ENCODE measurements at places on chromosomes 1 and 21. TPM values are rescaled to one million over a fixed set of nuclear protein-coding genes. Genes with fewer than 3 reads are reported as not detected.

The TAS1R1 gene
- not detected for total RNA-seq

The LEPR gene
- total RNA-seq, result 10.5 TPM

The LINGO4 gene
- total RNA-seq, result not detected

The PBXIP1 gene
- 51.1 TPM for total RNA-seq

The SLC35F3 gene
- total RNA-seq, result 0.99 TPM

The SLAMF9 gene
- total RNA-seq, result 0.99 TPM

DNA sequence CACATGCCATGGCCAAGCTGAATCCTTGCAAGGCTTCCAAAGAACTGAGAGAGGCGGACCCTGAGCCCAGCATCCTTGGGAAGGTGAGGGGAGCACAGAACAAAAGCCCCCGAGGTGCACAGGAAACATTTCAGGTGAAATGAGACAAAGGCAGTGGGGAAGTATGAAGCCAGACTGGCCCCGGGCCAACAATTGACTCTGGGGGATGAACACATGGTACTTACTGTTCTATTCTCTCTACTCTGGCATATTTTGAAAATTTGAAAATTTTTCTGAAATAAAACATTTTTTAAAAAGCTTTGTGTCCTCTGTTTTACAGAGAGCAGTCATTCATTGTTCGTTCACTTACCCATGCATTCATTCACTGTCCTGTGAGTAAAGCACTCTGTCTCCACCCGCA, 77.7 kb downstream of the GRIK3 start:
- DNase-seq, result no peak

- no peak for DNase-seq
These were observed 79.3 kb downstream of the RPS6KA1 start for GRCh38 chr1:26608895-26609294.

- DNase-seq, result no peak
These were observed 26.1 kb downstream of the NR5A2 start for GRCh38 chr1:200053646-200054045.

DNA sequence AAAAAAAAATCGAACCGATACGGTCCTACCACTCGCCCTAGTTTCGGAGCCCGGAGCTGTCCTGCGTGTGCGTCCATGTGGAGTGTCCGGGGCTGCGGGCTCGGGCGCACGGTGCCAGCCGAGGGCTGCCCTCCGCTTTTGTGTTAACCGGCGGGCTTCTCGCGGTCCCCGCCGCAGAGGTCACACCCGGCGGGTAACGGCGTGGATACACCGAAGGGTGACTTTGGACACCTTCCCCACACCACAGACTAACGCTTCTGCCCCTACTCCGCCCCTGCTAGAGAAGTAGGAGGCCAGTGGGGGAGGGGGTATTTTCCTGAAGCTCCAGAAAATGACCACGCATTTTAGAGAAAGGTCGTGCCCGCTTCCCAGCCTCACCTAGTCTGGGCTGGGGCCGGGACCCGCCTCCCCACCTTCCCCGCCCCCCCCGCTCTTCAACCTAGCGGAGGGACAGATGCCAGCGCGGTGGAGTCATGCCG, 609 bp upstream of the ATF3 start:
- no peak for DNase-seq

DNA sequence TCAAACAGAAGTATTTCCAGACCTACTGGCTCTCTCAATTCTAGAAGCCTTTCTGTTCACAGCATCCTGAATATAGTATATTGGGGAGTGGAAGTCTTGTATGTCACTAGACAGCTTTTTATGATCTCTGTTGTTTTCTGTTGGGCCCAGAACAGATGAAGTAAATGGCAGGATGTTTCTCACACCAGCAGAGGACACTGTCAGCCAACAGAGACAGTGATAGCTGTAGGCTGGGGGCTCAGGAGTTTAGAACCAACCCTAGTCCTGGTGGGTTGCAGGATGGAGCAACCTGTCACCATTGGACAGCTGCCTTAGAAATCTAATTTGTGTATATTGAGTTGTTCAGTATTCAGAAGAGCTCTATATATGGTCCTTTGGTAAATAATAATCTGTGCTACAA, 16.9 kb downstream of the AGO1 start:
- no peak for DNase-seq

DNA sequence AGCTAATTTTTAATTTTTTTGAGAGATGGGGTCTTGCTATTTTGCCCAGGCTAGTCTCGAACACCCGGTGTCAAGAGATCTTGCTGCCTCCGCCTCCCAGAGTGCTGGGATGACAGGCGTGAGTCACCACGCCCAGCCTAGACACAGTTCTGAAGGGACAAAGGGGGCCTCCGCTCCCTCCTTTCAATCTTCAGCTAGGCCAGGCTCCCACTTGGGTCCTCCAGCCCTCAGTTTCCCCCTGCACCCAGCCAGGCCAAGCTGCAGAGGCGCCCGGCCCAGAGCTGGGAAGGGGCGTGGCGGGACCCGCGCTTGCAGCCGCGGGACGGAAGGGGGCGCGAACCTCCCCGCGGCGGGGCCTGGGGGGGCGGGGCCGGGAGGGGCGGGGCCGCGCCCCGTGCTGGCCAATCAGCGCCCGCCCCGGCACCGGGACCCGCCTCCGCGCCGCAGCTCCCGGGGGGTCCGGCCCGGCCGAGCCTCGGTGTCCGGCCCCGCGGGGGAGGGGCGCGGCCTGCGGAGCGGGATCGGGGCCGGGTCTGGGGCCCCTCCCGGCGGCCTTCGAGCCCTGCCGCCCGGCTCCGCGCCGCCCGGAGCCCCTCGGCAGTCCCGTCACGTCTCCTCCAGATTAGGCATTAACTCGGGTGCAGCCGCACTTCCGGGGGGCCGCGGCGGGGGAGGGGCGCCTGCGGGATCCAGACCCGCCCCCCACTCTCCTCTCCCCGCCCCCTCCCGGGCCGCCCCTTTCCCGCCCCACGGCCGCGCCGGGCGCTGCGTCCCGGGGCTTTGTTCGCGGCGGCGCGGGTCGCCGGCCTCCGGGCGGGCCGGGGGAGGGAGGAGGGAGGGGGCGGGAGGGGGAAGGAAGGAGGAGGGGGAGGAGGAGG, 559 bp upstream of the AGRN start:
- no peak for DNase-seq

DNA sequence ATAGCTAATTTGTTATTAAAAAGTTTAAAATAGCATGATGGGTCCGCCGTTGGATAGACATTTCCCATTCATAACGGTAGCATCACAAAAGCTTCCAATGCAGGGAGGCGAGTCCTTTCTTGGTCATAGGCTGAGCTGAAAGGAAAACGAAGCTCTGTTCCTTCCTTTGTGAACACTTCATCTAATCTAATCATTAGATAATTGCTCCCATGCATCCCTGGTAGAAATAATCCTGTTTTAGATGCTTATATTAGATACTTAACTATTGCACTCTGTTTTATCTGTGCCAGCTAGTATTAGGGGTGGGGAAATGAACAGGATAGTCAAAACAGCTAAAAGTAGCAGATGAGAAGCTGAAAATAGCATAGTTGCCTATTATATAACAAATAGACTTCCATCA, 215.0 kb downstream of the SLC35F3 start:
- no peak for DNase-seq

DNA sequence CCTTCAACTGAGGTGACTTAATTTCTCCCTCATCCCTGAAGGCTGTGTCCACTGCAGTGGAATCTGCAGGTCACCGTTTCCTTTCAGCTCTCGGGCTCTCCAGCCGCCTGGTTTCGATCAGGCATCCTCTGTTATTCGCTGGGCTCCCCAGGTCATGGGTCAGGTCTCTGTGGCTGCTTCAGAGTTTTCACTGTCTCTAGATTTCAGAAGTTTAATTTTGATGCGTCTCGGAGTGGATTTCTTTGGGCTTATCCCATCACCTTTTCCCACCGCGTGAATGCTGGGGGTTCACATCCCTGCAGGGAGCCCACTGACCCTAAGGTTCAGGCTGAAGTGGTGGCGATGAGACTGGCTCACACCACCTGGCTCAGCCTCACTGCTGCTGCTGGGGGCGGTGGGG, 3.3 kb downstream of the ACTRT2 start:
- DNase-seq, result no peak

DNA sequence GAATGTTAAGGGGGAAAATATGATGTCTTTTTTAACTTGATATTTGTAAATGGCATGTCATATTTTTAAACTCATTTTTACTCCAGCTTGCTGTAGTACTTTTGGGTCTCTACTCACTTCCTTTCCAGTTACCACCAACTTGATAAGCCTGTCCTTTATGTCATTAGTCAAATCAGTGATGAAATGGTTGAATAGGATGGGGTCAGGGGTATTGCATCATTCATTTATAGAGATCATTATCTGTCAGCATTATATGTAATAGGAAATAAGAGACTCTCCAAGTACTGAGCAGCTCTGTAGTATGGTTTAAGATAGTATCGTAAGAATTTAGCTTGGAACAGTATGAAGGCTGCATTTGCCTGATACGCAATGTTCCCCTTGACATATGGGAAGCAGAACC, 227.3 kb downstream of the BRINP3 start:
- no peak for DNase-seq

DNA sequence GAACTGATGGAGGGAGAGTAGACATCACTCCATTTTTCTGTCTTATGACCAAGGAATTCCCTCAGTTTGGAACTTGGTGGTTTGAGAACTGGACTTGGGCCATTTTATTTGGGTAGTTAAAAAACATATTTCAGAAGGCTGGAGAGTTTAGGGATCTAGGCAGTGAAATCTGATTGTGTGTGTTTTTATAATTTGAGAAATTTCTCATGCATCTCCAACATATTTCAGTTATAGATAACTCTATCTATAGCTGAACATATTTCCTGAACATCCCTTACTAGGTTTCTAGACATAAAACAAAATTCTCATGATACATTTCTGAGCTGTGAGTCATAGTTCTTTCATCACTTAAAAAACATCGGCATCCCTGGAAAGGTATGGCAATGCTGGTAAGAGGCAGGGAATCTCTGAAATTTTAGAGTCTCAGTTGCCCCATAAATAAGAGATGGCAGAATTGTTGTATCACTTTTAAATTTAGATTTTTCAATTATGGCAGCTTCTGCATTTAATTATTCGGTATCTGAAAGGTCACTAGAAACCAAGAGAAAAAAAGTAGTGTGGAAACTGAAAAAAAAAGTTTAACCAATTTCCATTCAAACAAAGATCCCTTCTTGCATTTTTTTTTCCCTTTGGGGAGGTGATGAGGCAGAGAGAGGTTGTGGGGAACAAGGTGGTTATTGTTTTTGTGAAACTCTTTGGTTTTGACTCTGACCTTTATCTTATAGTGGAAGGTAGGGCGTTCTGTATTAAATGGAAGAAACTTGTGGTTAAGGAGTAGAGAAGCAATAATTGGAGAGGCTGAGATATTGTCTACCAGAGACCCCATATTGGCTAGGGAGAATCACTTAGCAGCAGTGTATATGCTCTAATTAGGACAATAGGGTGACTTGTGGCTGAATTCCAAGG, 102.9 kb downstream of the FASLG start:
- no peak for DNase-seq

- DNase-seq, result no peak
These were observed 249.6 kb downstream of the PLA2G4A start for GRCh38 chr1:187078321-187078720.
